ENCODE measurements at places on chromosomes 3 and 15.

DNA sequence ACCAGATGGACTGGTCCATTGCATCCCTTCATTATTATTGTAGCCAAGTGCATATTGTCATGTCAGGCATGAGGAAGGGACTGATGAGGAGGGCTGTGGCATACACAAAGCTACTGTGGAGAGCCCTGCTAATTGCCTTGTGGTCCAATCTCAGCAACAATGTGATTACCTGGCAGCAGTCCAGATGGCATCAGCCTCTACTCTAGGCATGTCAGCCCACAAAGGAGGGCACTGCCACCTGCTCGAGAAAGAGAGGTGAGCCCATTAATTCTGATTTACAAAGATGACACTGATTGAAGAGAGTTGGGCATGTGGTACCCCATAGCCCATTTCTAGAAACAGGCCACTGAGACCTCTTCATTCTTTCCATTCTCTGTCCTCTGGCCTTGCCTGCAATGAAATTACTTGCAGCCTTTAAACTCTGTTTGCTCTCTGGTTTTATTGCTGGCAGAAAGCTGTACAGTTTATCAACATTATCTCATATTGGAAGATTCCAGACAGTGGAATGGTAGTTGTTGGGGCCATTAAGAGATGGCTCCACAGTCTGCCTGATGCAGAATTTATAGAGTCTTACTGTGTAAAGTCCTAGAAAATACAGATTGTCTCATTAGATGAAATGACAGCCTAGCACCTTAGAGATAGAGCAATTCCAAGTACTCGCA lies 307.7 kb downstream of the ARPP21 start:
- DNase-seq = no peak

- DNase-seq = no peak
Measured at GRCh38 chr3:106125321-106125720, 256.5 kb upstream of the CBLB start.

GRCh38 chr15:84669726-84670125 lies 11.7 kb upstream of the NMB start:
- no peak for DNase-seq

GRCh38 chr15:45399381-45400212 lies 21.3 kb upstream of the GATM start:
- DNase-seq = no peak

GRCh38 chr15:72319360-72319984 lies 485 bp downstream of the CELF6 start:
- peak; percentile 88 for DNase-seq
